ENCODE measurements at places on chromosomes 7 and 10. TPM values are rescaled to one million over a fixed set of nuclear protein-coding genes. Genes with fewer than 3 reads are reported as not detected.

The STEAP1 gene
- 0.25 TPM for total RNA-seq

The SPDYE16 gene
- total RNA-seq: 0.25 TPM

The GJC3 gene
- not detected for total RNA-seq

The SPDYE1 gene
- not detected for total RNA-seq

The ELFN1 gene
- total RNA-seq: 5.4 TPM

The RABGEF1 gene
- 32.5 TPM for total RNA-seq

The CYP2C8 gene
- total RNA-seq: 0.74 TPM

The ARMH3 gene
- 17.0 TPM for total RNA-seq

The FAM25A gene
- not detected for total RNA-seq

The MSS51 gene
- 1.7 TPM for total RNA-seq

The NT5C3A gene
- 67.1 TPM for total RNA-seq

All from temporal lobe (tissue), 4 donors.